Brain pericyte (primary cell): ENCODE measurements at places on chromosomes 5 and 9.
A peak's percentile ranks its signal among the peaks of the same experiment; 100 is the strongest.

GRCh38 chr5:43854697-43855292, 251.8 kb downstream of the NNT start:
- no peak for DNase-seq

GRCh38 chr9:75185585-75186170, 97.4 kb downstream of the OSTF1 start:
- no peak for DNase-seq

GRCh38 chr9:96279932-96280331, 22.0 kb downstream of the HSD17B3 start:
- no peak for DNase-seq

DNA sequence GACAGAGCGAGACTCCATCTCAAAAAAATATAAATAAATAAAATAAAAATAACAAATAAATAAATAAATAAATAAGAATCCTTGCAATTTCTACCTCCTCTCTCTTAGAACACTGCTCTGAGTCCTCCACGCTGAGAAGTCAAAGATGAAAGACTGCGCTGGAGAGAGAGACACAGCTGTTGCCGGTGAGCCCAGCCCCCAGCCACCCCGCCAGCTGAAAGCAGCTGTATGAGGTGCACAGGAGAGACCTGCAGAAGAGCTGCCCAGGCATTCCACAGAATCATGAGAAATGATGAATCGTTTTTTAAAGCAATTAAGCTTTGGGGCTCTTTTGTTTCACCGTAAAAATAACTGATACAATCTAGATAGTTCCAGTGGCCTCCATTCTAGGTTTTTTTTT, 16.3 kb upstream of the STRBP start:
- no peak for DNase-seq

GRCh38 chr5:103458497-103459040, 104.0 kb downstream of the NUDT12 start:
- DNase-seq: no peak

DNA sequence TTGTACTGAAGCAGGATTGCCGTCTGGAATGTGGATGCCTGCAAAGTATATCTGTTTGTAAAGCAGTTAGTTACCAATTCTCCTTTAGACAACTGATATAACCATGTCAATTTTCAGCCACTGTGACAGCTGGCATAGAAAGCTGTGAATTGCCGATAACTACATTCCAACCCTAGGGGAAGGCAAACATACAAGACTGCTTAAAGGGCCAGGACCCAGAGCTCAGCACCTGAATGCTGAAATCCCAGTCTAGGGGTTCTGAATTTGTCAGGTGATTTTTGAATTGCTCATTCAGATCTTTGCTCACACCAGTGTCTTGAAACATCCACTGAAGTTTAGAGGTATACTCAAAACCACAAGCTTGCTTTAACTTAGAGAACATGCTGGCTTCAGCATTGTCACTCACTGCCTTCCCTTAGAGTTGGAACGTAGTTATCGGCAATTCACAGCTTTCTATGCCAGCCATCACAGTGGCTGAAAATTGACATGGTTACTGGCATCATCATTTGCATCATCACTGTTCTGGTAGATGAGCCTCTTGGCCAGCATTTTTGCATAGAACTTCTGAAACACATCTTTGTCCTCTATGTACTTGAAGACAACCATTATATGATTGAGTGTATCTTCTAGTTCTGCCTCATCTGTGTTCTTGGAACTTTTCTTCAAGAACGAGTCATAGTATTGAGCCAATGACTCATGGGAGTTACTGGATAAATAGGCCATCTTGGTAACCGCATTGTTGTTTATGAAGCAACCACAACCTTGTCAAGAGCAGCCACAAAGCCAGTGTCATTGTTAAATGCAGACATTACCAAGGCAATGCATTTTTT, 82.1 kb downstream of the CCDC192 start:
- peak; percentile 11 for DNase-seq

DNA sequence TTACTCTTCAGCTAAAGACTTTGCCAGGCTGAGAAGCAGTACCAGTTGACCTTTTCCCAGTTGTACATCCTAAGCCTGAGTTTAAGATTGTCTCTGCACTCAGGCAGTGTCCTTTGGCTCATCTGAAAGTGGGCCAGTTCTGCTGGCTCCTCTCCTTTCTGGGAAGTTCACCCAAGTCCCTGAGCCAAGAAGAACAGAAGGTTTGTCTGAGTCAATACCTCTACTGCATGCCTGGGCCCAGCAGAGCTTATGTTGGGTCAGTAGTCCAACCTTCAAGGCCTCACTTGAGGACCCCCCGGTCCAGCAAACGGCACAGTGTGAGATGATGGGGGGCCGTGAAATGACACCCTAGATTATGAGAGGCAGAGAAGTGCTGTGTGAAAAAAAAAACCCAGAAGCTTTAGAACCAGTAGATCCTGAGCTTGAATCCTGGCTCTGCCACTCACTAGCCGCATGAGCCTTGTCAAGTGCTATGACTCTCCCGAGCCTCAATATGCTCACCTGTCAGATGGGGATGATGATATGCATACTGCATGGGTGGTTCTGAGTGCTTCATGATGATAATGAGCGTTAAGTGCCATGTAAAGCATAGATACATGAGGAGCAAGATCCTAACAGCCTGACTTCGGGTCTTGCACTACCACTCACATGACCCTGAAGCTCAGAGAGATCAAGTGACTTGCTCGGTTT, 156.0 kb downstream of the MACROH2A1 start:
- DNase-seq: no peak

- no peak for DNase-seq
Measured at GRCh38 chr5:172569861-172570558, 71.1 kb upstream of the NEURL1B start.

- DNase-seq: peak; percentile 90
Measured at GRCh38 chr9:130451509-130452388, 7.0 kb downstream of the ASS1 start.

GRCh38 chr5:157216391-157217142, 35.9 kb downstream of the ITK start:
- no peak for DNase-seq

DNA sequence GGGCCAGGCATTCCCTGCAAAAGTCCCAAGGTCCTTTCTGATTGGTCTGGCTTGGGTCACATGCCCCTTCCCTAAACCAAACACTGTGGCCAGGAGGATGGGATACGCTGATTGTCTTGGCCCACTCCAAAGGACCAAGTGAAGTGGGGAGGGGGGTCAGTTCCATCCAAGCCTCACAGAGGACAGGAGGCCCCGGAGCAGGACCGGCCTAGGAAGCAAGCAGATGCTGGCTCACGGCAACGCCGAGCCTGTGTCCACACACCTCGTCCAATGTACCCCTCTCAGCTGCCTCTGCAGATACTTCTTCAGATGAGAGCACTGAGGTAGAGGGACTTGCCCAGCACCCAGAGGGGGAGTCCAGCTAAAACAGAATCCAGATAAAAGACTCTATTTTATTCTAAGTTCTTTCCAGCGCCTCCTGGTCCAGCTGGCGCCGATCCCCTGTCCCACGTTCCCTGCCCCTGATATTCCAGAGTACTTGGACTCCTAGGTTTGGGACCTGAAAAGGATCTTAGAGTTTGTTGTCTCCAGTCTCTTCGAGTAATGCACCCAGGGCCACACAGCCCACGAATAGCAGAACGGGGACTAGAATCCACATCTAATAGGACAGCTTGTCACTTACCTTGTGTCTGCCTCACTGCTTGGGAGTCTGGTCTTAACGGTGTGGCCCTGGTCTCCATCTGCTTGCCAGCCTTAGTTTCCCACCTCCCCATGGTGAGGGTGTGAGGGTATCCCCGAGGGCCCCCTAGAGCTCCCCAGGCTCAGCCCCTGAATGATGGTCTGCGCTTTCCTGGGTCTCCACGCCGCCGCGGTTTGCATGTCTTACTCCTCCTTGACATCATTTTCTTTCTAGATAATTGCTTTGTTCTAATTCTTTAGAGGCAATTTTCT, 72.4 kb upstream of the UNC5A start:
- DNase-seq: no peak

GRCh38 chr9:100880284-100880683, 148.2 kb upstream of the PLPPR1 start:
- DNase-seq: no peak

GRCh38 chr9:84567805-84568204, 101.7 kb upstream of the NTRK2 start:
- no peak for DNase-seq

DNA sequence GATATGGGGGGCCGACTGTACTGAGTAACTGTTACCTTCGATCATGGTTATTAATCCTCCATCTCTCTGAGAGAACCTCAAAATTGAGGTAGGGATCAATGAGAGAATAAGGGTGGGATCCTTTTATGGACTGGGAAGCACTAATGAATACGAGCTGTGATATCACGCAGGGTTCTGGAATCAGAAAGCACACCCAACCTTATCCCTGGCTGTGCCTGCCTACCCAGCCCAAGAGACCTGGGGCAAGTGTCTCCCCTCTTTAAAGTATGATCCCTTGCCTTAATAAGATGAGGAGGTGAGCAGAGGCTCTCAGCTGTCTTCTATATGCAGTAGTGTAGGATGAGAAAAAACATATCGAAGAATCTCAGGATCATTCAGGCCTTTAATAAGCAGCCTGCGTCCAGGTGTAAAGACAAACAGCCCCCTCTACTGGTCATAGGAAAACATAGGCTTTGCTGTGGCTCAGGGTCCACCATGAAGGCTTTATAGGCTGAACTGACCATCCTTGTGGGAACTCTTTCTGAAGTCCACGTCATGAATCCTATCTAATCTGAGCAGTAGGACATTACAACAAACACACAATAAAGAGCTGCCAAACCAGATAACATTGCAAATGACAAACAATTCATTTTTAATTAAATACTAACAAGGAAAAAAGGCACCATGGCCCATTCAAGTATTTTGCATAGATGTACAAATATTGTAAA, 16.8 kb downstream of the NIPAL4 start:
- DNase-seq: peak; percentile 61

GRCh38 chr5:156981481-156981880, 18.5 kb upstream of the TIMD4 start:
- DNase-seq: no peak

- DNase-seq: no peak
Measured at GRCh38 chr5:32076699-32077695, 97.1 kb downstream of the GOLPH3 start.

- DNase-seq: no peak
Measured at GRCh38 chr9:70589571-70590314, 175.3 kb upstream of the KLF9 start.

DNA sequence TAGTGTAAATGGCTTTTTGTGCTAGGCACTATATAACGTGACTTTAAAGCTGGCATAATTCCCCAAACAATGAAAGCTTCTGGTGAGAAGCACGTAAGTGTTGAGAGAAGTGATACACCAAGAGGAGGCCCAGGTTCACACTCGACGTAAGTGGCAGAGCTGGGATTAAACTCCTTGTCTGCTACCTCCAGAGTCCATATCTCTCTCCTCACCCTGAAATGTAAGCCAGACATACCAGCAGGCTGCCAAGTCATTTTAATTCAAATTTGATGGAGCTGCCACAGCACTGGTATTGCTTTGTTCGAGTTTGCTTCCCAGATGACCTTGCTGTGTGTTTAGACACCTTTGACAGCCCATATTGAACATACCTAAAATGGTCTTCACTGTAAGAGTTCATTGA, 319.7 kb downstream of the GLIS3 start:
- no peak for DNase-seq

GRCh38 chr5:107598958-107599357, 71.8 kb downstream of the EFNA5 start:
- DNase-seq: no peak

DNA sequence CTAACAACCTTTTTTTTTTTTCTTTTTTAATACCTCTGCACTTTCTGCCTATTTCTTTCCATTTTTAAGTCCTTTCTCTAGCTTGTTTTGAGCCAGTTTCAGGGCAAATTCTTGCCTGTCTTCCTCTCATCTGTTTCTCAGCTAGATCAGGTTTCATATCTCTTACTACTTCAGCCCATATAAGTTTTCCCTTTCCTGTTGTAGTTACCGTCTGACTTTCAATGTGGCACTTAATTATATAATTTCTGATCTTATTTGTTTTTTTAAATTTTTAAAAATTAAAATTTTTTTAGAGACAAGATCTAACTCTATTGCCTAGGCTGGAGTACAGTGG, 104.7 kb upstream of the ELL2 start:
- DNase-seq: no peak

DNA sequence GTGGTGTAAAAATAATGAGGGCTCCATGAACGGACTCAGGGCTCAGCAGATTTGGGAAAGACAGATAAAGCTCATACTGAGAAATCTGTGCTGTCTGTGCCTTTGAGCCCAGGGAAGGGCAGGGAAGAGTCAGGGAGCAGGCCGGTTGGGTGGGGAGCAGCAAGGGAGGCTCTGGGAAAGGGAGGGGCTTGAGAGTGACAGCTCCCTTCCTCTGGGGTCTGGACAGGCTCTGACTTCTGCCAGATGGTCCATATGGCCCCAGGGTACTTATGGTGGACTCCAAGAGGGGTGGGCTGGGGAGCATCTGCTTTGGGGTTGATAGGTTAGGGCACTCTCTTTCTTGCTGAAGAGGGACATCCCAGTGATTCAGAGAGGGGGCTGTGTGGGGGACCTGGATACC, 2.1 kb downstream of the NPR2 start:
- no peak for DNase-seq

GRCh38 chr9:105452185-105452584, 4.4 kb downstream of the FSD1L start:
- DNase-seq: no peak

DNA sequence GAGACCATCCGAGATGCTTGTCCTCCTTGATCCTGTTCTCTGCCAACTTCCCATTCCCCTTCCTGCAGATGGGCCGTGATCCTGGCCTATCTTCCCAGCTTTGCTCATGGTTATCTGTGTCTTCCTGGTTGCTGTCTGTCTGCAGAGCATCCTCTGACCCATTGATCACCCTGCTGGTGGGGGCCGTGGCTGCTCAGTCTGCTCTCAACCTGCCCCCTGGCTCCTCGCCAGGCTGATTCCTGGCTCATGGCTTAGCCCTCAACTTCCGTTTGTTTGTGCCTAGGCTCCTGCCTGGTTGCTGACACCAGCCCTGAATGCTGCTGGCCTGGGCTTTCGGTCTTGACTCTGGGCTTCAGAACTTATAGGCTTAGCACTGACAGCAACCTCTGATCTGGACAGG, 67.1 kb upstream of the SMIM15 start:
- DNase-seq: no peak

GRCh38 chr9:135908093-135908753, 877 bp upstream of the CAMSAP1 start:
- no peak for DNase-seq

DNA sequence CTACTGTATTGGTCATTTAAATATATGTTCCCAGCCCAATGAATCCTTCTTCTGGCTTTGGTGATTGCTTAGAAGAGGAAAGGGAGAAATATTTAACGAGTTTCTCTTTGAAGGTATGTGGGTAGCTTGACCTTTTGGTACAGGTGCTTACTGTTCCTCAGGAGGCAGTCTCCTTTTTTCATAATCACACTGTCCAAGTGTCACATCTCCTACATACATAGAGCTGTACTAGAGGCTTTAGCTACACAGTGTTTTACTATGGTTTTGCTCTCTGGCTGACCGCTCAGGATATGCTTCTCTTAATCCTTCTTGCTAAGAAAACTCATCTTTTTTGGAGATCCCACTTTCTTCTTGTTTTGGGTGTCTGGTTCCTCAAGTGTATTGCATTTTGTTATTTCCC, 6.9 kb downstream of the ERBIN start:
- DNase-seq: no peak
